NCI-H2081 (cell line): ENCODE measurements at places on chromosomes 16 and 17.

DNA sequence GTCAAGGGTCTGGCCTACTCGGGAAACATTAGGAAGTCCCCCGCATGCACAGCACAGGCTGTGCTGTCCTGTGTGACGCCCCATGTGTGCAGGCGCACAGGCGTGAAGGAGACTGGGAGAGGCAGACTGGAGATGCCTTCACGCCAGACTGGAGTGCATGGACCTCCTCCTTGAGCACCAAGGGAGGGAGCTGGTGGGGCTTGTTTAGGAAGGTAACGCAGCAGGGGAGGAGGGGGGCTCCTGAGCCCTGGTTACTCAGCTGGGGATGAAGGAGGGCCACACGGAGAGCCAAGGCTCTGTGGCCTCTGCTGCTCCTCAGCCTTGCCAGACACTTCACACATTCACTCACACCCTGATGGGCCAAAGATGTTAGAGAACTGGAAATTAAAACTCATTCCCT is 7.7 kb downstream of the HSDL1 start:
- DNase-seq: no peak

GRCh38 chr17:66778531-66779236 is 56.2 kb upstream of the CACNG5 start:
- DNase-seq: no peak

GRCh38 chr17:79053251-79053925 is 21.2 kb upstream of the ENGASE start:
- DNase-seq: no peak

DNA sequence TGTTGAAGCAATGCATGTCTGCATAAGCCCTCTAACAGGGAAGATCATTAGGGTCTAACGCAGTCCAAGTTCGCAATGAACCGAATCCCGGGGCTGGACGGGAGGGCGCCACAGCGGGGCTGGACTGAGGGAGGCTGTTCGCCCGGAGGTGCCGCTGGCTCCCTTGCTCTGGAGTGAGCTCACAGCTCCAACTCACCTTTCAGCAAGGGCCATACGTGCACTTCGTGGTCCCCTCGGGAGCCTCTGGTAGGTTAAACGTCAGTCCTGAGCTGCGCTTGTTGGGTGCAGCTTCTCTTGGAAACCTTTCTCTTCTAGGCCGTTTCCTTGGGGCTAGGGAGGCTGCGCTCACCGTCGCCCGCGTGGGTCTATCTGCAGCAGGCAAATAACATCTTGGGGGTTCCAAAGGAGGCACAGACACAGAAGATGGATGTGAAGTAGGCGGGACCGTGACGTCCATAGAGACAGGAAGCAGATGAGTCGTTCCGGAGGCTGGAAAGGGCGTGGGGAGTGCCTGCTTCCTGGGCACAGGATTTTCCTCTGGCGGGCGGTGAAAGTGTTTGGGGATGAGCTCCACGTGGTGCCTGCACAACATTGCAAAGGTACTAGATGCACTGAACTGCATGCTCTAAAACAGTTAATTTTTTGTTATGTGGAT is 21.9 kb downstream of the ATP2C2 start:
- DNase-seq: no peak

DNA sequence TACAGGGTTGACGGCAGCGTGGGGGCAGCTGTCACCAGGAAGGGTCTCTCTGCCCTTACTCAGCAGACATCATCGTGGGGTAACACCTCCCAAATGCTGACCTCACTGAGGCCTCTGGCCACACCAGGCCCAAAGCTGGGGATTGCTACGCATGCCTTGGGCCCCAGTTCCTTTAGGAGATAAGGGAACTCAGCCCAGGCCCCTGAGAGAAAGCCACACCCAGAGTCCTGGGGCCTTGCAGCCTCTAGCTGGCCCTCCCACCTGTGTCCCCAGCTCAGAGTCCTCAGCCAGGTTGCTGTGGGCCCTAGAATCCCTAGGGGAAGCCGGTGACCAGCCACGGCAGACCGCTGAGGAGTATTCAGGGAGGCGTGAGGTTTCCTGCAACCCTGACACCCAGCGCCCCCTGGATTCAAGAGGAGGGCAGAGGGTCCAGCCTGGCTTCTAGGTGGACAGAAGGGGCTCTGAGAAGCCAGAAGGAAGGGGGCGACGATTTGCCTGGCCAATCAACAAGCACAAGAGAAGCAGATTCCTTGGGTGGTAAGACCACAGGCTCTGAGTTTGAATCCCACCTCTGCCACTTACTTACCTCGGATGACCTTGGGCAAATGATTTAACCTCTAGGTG is 10.3 kb upstream of the GINS2 start:
- DNase-seq: no peak

DNA sequence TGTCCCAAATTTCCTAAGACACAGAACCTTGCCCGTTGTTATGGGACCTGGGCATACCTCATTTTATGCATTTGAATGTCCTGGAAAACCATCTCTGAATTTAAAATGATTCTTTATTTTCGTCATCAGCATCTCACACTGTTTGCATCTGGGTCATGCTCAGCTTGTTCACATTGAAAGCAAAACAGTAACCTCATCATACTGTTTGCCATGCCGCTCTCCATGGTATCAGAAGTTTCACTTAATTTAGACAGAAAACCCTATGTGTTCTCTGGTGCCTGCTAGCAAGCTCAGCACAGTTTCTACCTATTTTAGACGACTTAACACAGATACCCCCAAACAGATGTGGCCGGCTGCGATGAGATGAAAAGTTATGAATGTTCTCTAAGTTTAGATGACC is 292.1 kb downstream of the SNX29 start:
- DNase-seq: no peak

DNA sequence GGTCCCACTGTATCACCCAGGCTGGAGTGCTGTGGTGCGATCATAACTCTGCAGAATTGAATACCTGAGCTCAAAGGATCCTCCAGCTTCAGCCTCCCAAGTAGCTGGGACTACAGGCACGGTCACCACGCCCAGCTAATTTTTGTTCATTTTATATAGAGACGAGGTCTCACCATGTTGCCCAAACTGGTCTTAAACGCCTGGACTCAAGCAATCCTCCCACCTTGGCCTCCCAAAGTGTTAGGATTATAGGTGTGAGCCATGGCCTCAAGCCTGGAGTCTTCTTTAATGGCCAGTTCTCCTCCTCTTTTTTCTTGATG is 484 bp downstream of the CD300LB start:
- no peak for DNase-seq

- DNase-seq: no peak
Measured at GRCh38 chr17:45127548-45128300, 4.6 kb downstream of the PLCD3 start.

GRCh38 chr17:16259926-16260325 is 42.9 kb downstream of the PIGL start:
- no peak for DNase-seq

GRCh38 chr17:1898332-1898731 is 68.5 kb downstream of the RPA1 start:
- no peak for DNase-seq

DNA sequence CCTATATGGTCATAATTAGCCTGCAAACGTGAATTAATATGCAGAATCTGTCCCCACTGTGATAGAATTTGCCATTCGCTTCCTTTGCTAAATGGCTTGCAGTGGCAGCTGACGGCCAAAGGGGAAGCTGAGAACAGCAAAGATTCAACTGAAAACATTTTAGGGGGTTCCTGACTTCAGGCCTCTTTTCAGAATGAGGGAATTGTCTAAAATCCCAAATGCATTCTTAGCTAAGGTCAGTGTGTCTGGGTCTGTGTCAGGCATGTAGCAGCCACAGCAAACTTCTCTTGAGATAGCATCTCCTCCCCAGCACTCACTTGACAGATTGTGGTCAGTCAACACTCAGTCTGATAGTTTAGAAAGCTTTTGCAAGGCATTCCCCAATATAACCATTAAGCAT is 701.1 kb downstream of the WWOX start:
- no peak for DNase-seq

DNA sequence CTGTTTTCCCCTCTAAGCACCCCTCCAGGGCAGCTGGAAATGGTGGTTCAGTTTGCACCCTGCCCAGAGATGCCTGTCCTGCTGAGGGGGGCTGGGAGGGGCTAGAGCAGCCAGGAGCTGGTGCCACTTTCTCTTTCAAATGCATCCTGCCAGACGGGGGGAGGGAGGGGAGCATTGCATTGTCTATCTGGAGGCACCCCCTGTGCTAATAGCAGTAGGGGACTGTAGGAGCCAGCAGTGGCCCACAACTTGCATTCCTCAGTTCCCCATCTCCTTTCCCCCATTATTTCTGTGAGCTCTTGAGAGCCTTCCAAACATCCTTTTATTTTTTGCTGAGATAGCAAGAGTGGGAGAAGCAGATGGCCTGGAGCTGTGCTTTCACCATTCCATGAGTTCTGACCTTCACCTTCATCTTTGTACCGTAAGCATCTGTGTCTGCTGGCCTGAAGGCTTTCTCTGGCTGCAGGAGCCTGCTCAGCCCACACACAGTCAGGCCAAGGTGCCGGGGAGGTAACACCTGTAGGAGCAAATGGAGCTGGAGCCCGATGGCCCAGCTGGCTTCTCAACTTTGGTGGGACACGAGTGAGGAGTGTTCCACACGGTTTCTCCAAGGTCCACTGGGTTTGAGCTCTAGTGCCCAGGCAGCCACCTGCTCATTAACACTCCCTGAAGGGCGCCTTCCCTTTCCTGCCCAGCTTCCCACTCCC is 5.2 kb downstream of the WFDC1 start:
- DNase-seq: no peak

DNA sequence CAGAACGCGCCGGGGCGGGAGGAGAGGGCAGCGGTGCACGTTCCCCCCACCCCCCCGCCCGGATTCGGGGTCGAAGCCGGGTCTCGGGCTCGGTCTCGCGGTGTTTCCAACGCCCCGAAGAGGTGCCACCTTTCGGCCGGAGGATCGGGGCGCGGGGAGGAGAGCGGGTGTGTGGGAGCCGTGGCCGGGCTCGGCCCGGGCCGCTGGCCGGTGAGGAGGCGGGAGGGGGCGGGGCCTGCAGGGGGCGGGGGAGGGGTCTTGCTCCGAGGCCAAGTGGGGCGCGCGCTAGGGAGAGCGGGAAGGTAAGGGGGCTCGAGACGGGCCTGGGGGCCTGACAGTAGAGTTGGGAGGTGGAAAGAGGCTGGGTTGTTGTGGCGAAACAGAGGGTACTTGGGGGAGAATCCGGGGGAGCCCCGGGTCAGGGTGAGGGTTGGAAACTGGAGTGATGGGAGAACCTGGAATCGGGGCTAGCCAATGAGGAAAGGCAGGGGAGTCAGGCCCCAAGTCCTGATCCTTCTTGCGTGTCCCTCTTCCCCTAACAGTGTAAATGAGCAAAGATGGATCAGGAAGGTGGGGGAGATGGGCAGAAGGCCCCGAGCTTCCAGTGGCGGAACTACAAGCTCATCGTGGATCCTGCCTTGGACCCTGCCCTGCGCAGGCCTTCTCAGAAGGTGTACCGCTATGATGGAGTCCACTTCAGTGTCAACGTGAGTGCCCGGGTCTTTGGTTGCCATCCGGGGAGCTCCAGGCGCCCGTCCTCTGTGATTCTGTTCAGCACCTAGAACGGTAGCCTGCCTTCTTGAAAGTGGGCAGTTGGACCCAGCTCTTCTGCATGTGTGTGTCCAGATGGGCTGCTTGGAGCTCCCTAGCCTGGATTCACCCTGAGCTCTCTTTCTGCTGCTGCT is 873 bp downstream of the SETD1A start:
- DNase-seq: no peak

- no peak for DNase-seq
Measured at GRCh38 chr17:4527566-4528125, 27.5 kb downstream of the MYBBP1A start.

- DNase-seq: no peak
Measured at GRCh38 chr16:89360760-89361435, 129.5 kb downstream of the ANKRD11 start.

- DNase-seq: no peak
Measured at GRCh38 chr17:17911001-17911613, 61.1 kb downstream of the TOM1L2 start.

DNA sequence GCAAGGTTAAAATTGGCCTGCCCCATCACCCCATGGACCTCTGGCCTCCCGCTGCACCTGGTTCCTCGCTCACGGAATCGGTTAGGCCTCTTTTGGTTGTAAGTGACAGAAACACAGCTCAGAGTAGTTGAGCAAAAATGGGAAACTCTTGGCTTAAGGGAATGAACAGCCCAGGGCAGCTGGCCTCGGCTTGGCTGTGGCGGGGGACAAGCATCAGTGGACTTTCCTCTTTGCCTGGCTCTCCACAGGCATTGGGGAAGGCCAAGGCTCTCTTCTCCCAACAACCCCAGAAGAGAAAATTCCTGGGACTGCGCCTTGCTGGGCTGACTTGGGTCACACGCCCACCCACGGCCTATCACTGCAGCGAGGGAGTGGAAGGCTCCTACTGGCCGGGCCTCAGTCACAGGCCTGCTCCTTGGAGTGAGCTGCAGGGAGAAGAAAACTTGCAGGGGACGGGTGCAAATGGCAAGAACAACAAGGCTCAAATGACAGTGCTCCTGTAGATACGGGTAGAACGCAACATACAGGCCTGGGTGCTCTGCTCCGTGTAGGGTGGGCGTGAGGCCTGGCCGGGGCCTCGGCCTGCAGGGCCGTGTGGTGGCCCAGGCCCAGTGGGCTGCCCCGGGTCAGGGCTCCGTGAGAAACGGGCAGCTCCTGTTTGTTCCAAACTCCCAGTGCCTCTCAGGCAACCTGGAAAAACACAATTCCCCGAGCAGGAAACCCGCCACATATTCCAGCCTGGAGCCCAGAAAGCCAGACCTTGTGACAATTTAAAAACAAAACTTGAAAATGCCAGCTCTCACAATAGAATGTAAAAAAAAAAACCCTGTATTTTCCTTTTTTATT is 25.0 kb upstream of the ATP2A3 start:
- no peak for DNase-seq

DNA sequence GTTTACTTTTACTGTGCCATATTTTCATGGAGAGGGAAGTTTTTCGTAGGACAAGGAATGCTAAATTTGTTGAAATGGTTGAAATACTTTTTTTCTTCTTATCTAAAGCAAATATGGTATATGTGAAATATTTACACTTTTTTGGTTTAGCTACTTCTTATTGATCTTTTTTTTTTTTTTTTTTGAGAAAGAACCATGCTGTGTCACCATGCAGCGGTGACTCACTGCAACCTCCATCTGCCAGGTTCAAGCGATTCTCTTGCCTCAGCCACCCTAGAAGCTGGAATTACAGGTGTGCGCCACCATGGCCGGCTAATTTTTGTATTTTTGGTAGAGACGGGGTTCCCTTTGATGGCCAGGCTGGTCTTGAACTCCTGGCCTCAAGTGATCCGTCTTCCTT is 100.5 kb downstream of the FTO start:
- DNase-seq: no peak

DNA sequence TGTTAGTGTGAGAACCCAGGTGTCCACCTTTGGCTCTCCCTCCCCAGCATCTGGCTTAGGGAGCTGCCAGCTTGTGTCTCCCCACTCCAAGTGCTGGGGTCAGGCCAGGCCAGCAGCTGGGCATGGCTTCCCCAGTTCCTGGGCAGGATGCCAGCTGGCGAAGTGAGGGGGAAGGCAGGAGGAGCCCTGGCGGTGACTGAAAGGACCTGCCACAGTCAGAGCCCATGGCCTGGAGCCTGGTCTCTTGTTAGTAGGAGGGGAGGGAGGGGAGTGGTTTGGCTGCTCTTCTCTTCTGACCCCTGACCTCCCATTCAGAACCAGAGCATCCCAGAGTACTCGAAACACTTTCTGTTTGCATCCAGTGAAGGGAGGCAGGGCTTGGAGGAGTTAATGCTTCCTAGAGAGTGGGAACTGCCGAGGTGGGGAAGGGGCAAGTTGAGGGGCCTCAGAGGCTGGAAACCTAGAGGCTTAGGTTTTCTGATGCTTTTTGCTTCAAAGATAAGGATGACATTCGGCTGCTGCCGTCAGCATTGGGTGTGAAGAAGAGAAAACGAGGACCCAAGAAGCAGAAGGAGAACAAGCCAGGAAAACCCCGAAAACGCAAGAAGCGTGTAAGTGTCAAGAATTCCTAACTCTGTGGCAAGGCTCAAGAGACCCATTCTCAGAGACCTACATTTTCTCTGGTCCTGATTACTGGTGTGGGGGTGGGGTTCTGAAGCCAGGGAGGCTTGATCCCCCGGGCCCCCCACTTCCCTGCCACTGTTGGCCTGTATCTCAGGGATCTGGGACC is 772 bp downstream of the CHD3 start:
- peak; percentile 95 for DNase-seq
